ENCODE measurements at places on chromosomes 4 and X.

- no peak for DNase-seq
Measured at GRCh38 chr4:174828845-174829701, at the start of gene GLRA3. Gene GLRA3 (minus strand): TSS chr4:174829247. CDS start chr4:174828811, 436 bp downstream.

GRCh38 chr4:6983544-6984142 is 59.5 kb upstream of the TADA2B start:
- no peak for DNase-seq

DNA sequence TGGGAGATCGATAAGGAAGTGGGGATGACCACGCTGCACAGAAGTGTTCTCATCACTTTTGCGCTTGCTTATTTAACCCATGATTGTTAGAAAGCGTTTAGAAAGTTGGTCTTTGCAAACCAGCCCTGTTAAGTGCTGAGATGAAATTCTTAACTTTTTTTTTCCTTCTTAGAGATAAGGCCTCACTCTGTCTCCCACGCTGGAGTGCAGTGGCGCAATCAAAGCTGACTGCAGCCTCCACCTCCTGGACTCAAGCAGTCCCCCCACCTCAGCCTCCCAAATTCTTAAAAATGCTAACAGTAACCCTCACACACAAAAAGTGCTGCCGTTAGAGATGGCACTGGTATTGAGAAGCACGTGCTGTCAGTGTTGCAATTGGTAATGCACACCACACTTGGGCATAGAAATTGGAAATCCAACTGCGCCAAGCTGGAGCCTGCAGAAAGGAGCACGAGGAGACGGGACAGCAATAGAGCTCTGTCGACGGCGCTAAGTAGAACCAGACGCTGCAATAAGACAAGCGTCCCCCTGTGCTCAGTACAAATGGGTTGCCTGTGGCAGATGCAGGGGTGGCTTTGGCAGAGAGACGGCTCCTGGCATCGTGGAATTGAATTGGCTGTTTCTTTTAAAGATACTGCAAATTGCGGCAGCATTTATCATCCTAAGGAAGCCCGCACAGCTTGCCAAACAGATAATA is 113.4 kb downstream of the TBL1X start:
- DNase-seq: no peak

GRCh38 chr4:77201857-77202256 is 44.9 kb downstream of the CCNG2 start:
- no peak for DNase-seq

DNA sequence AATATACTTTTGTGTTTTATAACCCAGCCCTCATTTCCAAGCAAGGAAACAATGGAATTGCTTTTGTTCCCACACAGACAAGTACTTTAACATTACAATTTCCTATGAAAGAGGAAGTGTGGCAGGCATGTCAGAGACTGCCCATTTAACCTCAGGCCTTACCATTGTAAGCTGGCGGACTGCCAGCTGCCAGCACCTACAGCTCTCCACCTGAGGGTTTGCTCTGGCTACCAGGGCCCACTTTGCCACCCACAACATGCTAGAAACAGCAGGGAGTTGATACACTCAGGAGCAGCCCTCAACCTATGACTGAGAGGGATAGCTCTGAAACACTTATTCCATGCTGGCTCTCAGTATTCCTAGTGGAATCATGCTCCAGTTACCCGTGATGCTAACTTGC is 152.3 kb upstream of the PRDX4 start:
- no peak for DNase-seq

DNA sequence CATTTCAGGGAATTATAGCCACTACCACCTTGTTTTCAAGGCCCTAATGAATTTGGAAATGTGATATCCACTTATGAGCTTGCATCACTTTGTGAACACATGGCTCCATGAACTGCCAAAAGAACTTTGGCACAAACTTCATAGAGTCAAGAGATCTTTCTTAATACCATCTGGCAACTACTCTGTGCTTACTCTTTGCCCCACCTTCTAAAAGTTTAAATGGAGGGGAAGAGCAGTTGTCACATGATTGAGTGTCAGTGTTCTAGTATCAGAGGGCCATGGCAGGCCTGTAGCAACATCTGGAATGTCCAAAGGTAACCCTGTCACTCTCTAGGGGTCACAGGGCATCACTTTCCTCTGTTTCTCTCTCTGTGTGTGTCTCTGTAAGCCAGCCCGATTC is 2.6 kb upstream of the ADH1B start:
- no peak for DNase-seq

DNA sequence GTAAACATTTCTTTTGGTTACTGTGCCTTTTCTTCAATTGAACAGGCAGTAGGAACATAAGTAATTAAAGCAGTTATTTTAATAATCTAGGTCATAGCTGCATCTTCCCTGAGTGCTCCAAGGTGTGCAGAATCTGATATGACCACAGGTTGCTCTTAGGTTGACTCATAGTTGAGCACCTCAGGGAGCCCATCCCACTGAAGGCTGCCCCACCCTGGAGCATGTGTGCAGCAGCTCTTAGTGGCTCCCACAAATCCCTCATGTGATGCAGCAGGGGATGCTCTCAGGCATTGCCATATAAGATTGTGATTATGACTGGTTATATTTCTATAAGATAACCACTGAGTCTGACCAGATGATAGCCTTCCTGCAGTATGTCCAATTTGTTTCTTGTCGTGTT is 72.3 kb downstream of the ZNF518B start:
- no peak for DNase-seq

DNA sequence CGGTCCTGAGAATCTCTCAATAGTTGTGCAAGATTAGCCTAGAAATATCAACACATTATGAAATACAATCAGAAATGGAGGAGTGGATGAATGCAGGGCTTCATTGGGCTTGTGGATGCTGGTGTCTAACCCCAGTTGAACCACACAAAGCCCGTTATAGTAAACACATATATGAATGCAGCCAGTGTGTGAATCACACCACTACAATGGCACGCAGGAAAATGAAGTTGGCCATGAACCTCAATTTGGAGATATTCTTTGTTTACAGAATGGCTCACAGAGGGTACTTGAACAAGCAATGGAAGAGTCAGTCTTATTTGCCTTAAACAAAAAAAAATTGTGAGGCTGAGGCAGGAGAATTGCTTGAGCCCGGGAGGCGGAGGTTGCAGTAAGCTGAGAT is 57.8 kb downstream of the SOD3 start:
- DNase-seq: no peak

DNA sequence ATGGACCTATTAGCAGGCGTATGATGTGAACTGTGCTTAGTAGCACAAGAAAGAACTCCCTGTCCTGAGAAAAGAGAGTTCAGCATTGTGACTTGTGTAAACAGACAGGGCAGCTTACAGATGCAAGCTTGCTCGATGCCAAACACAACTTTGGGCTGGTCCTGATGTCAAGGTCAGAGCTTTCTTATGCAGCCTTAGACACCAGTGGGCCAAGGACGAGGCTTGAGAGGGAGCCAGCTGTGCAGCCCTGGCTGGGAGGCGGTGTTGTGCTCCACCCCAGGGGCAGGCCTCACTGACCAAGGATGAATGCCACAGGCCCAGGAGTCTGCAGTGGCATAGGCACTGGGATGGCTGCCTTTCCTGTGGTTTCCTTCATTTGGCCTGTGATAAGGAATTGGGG is 35.4 kb downstream of the JADE1 start:
- DNase-seq: no peak

DNA sequence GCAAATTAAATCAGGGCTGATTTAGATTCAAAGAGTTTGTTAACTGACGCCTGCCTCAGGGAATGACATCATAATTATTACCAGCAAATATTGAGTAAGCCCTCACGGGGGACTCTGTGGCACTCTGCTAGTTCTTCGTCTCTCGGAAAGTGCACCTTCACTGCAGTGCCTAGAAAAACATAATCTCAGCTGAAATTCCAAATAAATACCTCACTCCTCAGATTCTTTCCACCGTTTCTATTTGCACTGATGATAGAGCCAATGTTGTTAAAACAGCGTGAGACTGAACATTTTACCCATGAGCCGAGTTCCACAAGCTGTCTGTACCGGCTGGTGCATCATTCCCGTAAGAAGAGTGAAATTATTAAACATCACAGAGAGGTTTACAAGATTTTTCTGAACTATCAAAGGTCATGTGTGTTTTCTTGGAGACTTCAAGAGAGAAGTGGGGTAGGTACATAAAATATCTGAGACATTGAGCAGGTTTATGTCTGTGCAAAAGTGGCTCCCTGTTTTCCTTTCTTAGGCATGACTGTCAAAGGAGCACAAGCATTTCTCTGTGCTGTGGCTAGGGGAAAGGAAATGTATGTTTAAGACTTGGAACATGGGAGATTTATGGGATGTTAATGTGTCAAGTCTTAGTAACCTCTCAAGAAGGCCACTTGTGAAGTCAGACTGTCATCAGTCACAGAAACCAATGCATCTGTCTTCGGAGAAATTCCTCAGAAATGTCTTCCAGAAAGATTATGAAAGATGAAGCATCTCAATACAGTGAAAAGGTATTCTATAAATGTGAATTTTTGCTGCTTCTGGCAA is 119.6 kb downstream of the CBLL2 start:
- DNase-seq: no peak

- DNase-seq: no peak
Measured at GRCh38 chrX:39399387-39399786, 598.1 kb downstream of the MID1IP1 start.

- no peak for DNase-seq
Measured at GRCh38 chrX:9938516-9938915, 28.6 kb upstream of the CLDN34 start.

DNA sequence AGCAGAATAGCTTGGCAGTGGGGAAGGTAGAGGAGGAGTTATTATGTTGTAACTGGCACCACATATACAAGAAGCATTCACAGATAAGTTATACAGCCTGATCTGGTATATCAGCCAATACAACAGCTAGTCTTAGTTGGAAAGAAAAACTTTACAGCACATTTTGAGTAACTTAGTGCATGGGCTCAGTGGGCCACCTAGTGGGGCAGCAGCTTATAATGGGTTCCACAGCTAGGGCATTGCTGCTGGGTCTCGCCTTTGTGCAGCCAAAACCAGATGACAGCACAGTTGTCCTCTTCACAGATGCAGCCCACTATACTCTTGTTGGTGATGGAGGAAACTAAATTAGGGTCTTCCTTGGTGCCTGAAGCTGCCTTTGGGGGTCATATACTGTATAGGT is 448.1 kb upstream of the RASGEF1B start:
- no peak for DNase-seq

GRCh38 chr4:99790796-99791617 is 25.6 kb upstream of the DAPP1 start:
- DNase-seq: no peak

- DNase-seq: no peak
Measured at GRCh38 chrX:69236641-69237040, 71.4 kb upstream of the PJA1 start.

GRCh38 chrX:9700555-9700954 is 65.1 kb downstream of the GPR143 start:
- no peak for DNase-seq

DNA sequence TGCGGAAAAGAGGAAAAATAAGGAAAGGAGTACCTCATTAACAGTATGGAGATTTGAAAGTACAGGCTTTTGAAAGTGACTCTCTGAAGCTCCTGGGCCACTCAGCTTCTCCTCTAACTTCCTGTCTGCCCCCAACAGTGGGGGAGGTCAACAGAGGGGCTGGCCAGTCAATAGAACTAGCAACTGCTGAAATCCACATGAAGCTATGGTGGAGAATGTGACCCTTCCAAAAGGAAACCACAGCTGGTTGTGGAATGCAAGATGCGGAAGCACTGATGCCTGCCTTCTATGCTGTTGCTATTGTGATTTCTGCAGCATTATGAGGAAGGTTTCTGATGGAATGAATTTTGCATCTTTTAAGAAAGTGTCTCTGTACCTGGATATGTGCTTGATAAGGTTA is 2.4 kb downstream of the CORIN start:
- no peak for DNase-seq

- DNase-seq: no peak
Measured at GRCh38 chrX:50327235-50327634, 122.7 kb downstream of the CCNB3 start.

DNA sequence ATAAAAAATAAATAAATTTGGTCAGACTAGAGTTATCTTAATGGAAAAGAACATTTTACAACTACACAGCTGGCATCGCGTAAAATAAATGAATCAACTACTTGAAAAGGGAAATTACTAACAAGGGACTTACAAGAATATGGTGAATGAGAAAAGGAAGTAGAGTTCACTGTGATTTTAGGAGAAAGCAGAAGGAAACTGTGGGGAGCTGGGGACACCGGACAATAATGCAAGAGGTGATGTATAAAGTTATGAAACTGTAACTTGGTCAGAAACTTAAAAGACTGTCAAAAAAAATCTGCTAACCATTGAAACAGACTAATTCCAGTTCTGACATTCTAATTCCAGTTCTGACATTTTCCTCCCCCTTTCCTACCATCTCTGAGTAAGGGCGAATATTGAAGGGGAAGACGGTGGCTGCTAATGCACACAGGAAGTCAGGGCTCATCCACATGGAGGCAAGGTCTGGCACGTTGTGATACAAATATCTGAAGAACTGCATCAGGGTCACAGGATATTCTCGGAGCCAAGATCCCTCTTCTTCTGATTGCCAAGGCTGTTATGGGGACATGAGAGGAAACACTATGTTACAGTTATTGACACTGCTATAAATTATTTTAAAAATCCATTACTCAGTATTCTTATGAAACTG is 170.5 kb downstream of the CDS1 start:
- no peak for DNase-seq

GRCh38 chr4:76535603-76536372 is 100.8 kb downstream of the SHROOM3 start:
- DNase-seq: no peak

GRCh38 chr4:144681806-144682205 is 35.9 kb downstream of the HHIP start:
- no peak for DNase-seq

- no peak for DNase-seq
Measured at GRCh38 chrX:109856974-109857373, 123.9 kb upstream of the ACSL4 start.

DNA sequence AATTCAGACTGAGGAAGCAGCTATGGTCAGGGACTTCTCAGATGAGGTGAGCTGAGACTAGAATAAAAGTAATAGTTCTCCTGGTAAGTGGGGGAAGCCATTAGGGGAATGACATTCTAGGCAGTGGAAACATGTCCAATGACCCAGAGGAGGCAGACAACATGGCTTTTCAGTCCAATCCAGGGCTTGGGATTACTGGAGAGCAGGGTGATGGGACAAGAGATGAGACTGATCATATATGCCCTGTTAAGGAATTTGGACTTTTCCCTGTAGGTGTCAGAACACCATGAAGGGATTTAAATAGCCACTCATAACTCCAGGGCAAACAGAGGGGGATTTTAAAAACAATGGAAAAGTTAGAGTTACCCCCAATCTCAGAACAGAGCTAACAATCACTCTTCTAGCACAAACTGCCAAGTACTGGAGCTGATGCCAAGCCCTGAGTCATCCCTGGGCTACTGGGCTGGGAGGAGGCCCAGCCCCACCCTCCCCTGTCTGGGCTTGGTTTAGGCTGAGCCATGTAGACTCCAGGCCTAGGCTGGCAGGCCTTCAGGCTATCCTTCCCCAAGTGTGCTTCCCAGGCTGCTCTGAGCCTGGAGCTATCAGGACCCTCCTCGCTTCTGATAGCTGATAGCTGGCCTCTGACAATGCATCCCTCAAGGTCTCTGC is 22.7 kb upstream of the MSN start:
- DNase-seq: no peak

DNA sequence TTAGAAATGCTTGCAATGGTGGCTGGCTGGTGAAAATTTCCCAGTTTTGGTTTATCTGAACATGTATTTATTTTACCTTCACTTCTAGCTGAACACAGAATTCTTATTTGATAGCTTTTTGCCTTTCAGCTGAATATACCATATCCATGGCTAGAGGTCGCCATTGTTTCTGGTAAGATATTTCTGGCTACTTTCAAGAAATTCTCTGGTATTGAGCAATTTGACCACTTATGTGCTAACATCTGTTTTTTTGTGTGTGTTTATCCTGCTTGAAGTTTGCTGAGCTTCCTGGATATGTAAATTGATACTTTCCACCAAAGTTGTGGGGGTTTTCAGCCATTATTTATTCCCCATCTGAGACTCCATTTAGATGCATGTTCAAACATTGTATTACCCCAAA is 75.4 kb downstream of the FBXW7 start:
- no peak for DNase-seq
